Stimulated activated CD8-positive, alpha-beta memory T cell treated with anti-CD3 and anti-CD28 coated beads, Interleukin-15, amount 100 ng/mL, for 24 hours (primary cell): ENCODE measurements at places on chromosomes 6 and 20.

DNA sequence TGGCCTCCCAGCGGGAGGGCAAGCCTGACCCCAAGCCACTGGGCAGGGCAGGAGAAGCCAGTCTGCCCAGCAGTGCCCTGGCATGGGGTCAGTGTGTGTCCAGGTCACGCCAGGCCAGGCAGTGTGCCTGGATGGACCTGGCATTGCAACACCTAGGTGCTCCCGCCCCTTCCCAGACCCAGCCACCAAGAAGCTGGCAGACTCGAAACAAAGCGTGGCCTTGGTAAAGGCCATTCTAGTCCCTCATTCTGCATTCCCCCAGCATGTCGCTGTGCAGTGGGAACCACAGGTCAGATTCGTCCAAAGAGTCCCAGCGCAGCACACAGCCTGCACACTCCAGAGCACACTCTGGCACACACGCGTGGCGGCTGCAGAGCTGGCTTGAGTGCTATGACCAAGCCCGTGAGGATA lies 19.3 kb upstream of the APMAP start:
- DNase-seq = no peak

GRCh38 chr20:10433014-10433622 lies 904 bp downstream of the MKKS start:
- DNase-seq = no peak

DNA sequence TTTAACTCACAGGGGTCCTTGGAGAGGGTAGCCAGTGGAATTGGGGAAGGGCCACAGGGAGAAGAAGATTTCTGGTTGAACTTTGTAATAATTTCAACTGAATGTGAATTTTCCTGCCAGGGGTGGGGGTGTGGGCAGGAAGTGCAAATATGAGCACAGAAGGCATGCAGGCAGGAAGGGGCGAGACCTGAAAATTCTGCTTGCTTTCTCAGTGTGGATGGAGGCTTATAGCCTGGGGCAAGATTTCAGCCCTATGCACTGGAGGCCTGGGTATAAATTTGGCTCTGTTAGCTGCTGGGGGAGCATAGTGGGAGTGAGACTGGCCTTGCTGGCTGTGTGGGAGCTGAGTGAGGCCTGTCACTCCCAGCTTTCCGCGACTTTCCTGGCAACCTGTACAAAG lies 54.4 kb downstream of the PERP start:
- DNase-seq = no peak

DNA sequence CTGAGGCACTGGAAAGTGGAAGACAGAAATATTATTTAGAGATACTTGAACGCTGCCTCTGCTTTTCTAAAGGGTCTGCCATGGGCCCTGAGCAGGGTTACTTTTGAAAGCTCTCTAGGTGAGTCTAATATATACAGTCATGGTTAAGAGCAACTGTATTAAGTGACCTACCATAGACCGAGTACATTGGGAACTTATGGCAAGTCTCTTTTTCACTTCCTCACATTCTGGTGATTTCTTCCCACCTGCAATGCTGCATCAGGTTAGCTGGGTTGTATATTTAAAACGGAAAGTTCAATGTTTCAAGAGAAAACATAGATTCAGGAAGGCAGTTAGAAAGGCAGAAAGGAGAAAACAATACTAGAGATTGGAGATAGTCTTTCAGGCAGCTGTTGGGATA lies 154.7 kb downstream of the PHF3 start:
- DNase-seq = no peak

DNA sequence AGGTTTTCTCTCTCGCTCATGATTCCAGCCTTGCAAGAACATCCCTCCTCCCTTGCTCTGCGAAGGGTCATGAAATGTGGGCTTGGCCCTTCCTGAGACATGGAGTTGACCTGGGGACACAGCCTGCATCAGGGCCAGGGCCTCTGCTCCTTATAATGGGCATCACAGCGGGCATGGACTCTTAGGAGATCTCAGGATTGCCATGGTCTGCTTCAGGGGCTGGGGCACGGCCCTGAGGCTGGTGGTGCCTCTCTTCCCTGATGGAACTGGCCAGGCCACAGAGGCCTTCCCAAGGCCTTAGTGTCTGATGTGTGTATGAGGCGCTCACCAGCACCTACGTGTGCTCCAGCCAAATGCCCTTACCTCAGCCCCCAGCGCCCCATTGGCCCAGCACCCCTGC lies 23.9 kb downstream of the ENTPD6 start:
- no peak for DNase-seq

- DNase-seq = no peak
These were observed 49.5 kb upstream of the SLC32A1 start for GRCh38 chr20:38674765-38675133.

- DNase-seq = no peak
These were observed 948.0 kb upstream of the EPHA7 start for GRCh38 chr6:94367316-94367715.

GRCh38 chr6:76683985-76684384 lies 611.5 kb upstream of the IMPG1 start:
- no peak for DNase-seq

DNA sequence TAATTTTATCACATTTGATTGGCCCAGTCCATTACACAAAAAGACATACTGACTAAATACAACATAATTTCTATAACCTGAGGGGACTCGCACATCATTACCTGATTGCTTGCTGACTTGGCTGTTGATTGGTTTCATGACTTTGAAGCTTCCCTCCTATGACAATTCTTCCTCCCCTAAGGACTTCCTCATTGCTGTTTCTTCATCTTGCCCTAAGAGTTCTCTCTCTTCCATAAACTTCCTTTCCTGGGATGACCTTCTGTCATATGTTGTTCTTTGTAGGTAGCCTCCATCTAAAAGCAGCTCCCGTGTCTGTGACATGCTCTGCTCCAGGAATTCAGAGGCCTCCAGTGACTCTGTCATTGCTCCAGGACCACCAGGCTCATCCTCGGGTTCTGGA lies 22.6 kb downstream of the RSPH3 start:
- no peak for DNase-seq

- DNase-seq = peak; percentile 44
These were observed 709 bp downstream of the SCAND1 start for GRCh38 chr20:35953387-35954199.

DNA sequence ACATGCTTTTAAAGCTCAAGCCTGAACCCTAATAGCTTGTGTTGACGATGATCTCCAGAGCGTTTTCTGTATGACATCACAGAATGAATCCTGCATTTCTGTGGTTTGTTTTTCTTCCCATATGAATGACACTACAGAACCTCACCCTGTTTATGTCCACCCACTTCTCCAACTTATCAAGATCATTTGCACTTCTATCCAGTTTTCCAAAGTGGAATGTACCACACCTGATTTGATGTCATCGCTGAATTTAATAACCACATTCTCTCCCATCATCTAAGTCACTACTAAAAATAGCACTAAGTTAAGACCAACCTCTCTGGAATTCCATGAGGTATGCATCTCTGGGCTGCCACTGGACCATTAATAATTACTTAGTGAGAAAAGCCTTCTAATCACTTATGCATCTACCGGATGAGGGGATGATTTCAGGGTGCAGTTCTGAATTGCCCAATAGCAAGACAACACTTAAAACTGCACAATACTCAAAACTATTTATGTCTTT lies 33.3 kb upstream of the CITED2 start:
- DNase-seq = no peak

DNA sequence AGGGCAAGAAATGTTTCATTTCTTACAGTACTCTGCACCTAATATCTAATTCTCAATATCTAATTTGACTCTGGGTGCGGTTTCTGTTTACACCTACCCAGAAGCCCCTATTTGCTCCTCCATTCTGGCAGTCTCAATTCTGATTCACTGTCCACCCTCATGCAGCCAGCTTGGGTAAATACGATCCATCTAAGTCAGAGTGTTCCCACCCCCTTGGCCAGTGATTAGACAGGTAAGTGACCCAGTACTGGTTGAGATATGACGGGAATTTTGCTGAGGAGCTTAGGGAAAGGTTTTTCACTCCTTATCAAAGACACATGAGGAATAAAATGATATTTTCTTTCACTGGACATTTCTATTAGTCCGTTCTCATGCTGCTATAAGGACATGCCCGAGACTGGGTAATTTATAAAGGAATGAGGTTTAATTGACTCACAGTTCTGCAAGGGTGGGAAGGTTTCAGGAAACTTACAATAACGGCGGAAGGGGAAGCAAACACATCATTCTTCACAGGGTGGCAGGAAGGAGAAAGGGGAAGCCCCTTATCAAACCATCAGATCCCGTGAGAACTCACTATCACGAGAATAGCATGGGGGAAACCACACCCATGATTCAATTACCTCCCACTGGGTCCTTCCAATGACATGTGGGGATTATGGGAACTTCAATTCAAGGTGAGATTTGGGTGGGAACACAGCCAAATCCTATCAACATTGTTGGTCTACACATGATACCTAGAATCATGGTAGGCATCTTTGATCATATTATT lies 29.4 kb downstream of the GLO1 start:
- no peak for DNase-seq

GRCh38 chr6:61193771-61194170 lies 1092.3 kb downstream of the KHDRBS2 start:
- DNase-seq = no peak

DNA sequence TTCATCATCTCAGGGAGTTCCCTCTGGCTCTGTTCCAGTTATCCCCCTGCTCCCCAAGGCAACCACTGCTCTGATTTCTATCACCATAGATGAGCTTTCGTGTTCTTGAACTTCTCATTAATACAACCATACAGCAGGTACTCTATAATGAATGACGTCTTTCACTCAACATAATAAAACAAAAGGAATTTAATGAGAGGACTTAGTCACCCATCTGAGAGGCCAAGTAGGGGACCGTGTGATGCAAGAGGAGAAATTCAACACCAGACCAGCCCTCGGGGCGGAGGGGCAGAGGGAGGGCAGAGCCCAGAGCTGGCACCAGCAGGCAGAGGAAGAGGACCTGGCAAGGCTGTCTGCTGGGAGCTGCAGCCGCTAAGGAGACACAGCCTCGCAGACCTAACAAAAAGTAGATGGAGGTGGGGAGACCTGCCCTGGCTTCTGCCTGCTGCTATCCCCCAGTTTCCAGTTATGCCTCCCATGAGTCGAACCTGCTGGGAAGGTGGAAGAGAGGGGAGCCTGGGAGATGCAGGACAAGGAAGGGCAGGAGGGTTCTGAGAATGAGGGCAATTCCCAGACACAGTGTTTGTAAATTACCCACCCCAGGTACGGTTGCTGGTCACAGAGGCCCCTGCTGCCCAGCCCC lies 13.8 kb downstream of the CCN5 start:
- DNase-seq = no peak

DNA sequence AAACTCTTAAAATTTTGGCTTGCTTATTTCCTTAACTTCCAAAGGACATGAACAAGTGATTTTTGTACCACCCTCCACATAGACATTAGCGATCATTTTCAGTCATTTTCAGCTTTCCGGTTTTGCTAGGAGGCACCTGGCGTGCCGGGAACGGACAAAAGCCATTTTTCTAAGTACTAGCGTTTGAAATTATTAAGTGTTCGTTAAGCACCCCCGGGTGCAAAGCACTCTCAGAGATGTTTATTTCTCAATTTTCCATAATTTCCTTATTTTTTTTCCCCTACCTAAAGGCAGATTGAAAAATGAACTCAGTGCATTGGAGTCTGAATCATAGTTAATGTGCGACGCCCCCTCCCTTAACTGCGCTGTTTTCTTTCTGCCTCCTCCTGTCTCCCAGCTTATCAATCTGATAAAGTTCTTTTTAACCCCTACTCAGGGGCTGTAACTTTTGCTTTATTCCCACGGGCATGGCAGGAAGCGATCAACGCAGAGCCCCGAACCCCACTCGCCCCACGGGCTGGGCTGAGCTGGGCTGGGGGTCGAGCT lies 58.2 kb downstream of the ZNF831 start:
- no peak for DNase-seq

DNA sequence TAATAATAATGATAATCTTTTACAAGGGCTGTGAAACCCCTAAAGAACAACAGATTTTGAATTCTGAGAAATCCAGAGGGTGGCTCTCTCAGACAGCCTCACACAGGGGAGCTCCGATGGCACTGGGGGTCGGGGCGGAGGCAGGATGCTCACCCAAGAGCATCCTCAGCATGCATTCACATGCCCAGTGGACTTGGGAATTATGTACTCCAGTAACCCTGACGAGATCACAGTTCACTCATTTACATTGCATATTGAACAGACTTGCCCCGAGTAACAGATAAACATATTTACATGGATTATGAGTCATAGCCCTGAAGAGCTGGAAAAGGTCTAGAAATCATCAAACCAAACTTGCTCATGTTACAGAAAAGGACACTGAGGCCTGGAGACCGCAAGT lies 482.7 kb upstream of the JARID2 start:
- no peak for DNase-seq

GRCh38 chr20:49420811-49421295 lies 61.6 kb downstream of the KCNB1 start:
- no peak for DNase-seq

DNA sequence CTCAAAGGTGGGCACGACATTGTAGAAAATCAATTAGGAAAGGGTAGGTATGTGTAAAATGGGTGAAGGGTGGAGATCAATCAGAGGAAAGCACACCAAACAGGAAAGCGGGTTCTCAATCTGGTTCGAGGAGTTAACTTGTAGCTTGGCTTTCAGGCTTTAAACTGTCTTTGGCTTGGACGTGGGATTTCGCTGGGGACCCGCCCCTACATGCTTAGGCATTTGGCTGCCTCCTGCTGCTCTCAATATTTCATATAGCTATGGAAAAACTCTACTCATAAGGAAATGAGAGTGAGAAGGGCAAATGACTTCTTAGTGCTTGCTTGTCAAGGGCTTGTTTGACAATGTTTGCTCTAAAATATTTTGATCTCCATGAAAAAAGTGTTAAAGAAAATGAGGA lies 38.1 kb upstream of the PDE7B start:
- DNase-seq = no peak

DNA sequence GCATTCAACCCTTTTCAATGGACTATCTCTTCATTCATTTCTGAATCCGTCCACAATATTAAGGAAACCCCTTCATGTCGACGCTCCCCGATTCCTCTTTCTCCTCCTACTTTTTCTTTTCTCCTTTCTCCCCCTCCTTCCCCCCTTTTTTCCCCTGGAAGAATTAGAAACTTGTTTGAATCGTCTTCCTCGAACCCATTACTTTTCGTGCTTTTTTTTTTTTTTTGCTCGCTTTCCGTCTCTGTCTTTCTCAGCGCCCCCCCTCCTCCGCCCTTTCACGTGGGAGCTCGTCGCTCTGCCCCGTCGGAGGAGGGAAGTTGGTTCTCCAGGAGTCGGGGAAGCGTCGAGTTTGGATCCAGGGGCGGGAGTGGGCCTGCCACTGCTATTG lies 2.3 kb upstream of the NKX2-2 start:
- DNase-seq = no peak
